Fibroblast of skin of right biceps (primary cell): ENCODE measurements at places on chromosomes 4 and X.
A peak's percentile ranks its signal among the peaks of the same experiment; 100 is the strongest.

- no peak for DNase-seq
Measured at GRCh38 chr4:44872246-44872645, 145.9 kb upstream of the GNPDA2 start.

DNA sequence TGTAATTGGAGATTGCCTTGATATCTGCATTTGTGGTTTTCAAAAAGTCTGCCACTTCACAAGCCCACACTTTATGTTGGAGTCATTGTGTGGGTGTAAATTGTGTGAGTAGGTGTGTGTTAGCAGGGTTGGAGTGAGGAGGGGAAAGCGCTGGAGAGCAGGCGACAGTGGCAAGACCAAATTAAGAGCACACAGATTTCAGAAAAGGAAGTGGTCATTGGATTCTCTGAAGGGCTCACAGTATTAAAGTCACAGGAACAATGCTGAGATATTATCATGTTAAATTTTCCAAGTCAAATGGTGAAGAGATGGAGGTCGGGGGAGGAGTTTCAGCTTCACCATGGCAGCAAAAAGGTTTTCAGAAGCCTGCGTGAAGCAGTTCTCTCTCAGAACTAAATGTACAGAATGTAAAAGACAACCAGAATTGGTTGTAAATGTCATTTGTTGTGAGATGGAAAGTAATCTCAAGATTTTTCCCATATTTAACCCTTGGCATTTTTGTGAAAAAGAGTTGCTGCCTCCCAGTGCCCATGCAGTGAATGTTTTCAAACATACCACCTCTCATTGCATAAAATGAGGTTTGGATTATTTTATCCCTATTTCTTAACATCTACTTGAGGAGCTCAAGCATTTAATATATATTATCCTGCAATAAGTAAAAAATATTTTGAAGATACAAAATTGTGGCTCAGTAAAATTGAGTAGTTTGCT is 265.9 kb downstream of the ZNF674 start:
- peak; percentile 18 for DNase-seq

GRCh38 chr4:8655411-8656184 is 63.0 kb downstream of the CPZ start:
- DNase-seq: no peak

DNA sequence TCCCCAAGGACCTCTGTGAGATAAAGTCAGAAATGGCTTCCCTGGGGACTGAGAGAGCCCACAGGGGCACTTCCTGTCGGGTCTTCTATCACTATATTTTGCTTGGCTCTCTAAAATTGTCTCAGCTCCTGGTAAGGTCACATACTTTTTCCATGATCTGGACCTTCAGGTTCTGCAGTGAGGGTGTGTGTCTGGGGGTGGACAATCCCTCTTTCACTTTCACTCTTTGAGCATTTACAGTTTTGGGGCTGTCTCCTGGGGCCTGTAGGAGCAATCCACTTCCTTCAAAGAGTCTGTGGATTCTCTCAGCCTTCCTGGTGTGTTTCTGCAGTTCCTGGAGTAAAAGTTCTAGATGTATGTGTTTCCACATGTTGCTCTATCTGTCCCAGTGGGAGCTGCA is 335.7 kb downstream of the FSTL5 start:
- DNase-seq: peak; percentile 3

- no peak for DNase-seq
Measured at GRCh38 chr4:8051644-8052043, 107.0 kb downstream of the ABLIM2 start.

GRCh38 chrX:39174772-39175417 is 373.6 kb downstream of the MID1IP1 start:
- no peak for DNase-seq

- DNase-seq: no peak
Measured at GRCh38 chrX:25178555-25178954, 162.8 kb upstream of the ARX start.

- DNase-seq: peak; percentile 58
Measured at GRCh38 chr4:71187404-71188155, 151.2 kb upstream of the SLC4A4 start.

DNA sequence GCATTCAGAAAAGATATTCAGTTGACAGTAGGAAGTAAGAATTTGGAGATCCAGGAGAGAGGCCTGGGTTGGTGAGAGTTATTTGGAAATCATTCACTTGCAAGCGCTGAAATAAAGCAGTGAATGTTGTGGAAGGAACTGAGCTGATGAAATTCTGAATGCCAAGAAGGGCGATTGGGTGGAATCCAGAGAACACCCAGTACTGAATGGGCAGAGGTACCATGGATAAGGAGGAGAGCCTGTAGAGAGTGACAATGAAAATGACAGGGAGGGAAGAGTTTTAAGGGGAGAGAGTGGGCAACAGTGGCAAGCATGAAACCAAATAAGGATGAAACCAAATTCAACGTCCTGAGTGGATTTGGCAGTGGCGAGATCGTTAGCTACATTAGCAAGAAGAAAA is 6.7 kb upstream of the STOX2 start:
- DNase-seq: no peak

DNA sequence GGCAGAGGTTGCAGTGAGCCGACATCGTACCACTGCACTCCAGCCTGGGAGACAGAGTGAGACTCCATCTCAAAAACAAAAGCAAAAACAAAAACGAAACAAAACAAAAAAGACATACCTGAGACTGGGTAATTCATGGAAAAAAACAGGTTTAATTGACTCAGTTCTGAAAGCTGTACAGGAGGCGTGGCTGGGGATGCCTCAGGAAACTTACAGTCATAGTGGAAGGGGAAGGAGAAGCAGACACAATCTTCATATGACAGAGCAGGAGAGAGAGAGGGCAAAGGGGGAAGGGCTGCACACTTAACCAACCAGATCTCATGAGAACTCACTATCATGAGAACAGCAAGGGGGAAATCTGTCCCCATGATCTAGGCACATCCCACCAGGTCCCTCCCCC is 229.5 kb downstream of the STK32B start:
- DNase-seq: no peak

- peak; percentile 72 for DNase-seq
Measured at GRCh38 chr4:155609455-155610059, 57.1 kb upstream of the GUCY1A1 start.

GRCh38 chrX:10634392-10635161 is 14.2 kb upstream of the MID1 start:
- peak; percentile 92 for DNase-seq

GRCh38 chrX:112613039-112613438 is 66.7 kb downstream of the LHFPL1 start:
- peak; percentile 46 for DNase-seq

GRCh38 chr4:15914736-15915135 is 23.8 kb downstream of the FGFBP1 start:
- no peak for DNase-seq

DNA sequence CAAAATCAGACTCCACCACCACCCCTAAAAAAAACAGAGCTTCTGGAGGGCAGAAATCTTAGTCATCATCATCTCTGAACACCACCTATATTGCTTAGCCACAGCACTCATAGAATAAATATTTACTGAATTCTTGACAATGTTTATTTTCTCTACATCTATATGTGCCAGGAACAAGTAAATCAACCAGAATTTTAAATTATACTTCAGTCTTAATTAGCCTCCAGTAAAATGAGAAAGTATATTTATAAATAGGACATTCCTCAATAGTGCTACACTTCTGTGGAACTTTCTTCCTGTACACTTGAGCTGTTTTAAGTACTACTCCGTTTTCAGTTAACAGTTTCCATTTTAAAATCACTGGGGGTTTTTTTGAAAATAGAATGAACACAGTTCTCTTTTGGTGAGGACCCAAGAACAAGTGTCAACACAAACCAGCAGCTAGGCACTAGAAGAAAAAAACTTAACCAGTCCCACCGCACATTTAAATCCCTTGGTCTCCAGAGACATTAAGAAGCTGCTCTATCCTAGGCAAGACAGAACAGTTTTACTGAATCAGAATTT is 25.5 kb downstream of the SMIM14 start:
- DNase-seq: peak; percentile 45

DNA sequence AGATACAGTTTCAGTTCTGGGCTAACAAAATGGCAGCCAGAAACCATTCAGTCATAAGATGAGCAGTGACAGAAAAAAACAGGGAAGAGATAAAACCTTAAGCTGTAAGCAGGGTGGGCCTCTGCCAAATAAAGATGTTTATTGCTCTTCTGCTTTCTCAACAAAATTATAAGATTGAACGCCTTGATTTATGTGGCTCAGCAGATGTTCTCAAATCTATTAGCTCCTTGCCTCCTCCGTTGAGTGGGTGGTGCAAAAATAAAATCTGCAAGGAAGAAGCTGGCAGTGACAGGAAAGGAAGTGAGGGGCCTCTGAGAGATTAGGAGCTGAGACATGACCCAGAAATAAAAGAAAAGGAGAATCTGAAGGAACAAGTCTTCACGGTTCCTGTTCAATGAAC is 206.6 kb downstream of the PTTG2 start:
- no peak for DNase-seq

GRCh38 chrX:47610511-47610910 is 9.1 kb downstream of the SYN1 start:
- DNase-seq: no peak

DNA sequence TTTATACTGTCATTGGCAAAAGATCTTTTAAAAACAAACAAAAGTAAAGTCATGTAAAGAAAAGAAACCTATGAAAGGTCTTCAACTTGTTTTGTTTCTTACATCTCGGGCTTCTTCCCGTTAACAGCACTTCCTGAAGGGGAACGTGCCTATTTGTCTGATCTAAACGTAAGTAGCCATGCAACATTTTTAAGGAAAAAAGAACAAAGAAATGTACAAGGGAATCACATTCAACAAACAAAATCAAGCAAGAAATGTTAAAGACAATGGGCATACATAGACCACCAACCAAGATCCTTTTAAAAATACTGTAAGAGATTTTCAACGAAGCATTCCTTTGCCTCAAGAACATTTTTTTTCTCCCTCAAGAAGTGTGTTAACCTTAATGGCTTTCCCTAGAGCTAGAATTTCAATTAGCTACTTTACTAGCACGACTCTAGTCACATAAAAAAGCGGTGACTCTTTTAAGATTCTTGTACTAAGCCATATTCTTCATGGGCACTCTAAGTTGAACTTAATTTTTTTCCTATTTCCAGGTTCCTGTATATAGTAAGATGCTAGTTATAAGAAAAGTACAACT is 112.0 kb upstream of the TTC29 start:
- DNase-seq: no peak
